ENCODE measurements at places on chromosomes 4 and X.

DNA sequence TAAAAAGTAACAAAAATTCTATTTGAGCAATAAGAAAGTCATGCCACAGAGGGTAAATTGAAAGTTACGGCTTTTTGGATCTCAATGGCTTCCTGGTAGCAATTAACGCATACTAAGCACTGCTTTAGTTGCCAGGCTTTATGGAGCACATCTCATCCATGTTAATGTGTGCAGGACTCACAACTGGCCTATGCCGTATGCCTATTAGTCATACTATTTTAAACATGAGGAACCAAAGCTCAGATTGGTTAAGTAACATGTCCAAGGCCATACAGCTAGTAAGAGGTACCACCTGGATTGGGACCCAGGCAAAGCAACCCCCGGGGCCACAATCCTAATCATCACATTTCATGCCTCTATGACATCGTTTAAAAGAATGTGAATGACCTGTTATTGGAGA, 17.1 kb downstream of the DAPP1 start:
- no peak for DNase-seq

- DNase-seq: no peak
These were observed 9.3 kb upstream of the PRMT9 start for GRCh38 chr4:147693218-147693617.

DNA sequence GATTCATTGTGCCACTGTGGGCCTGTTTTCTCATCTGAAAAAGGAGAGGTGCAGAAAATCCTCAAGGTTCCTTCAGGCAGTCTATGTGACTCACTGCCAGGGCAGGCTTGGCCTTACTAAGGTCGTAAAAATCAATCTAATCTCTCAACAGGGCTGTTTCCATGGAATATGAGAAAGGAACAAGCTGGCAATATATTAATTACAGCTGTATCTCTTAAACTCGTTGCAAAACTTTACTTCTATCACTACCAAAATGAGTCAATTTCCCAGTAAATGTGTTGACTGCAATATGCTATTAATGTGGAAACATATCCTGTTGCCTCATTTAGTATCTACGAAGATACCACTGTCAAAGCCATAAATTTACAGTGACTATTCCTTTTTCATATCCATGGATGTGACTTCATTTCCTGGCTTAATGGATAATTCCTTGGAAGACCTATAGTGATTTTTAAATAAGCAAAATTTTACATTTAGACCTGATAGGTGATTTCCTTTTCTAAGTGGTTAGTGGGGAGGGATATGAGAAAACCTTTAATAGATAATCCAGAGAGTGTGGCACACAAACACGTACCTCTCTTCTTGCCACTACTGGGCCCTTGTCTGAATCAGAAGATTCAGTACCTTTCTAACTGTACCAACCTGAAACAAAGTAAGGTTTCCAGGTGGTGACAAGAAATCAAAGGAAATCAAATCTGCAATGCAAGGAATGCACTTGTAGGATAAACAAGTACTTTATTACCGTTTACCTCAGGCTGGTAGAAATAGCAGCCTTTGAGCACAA, 127.4 kb upstream of the FTHL17 start:
- DNase-seq: no peak

DNA sequence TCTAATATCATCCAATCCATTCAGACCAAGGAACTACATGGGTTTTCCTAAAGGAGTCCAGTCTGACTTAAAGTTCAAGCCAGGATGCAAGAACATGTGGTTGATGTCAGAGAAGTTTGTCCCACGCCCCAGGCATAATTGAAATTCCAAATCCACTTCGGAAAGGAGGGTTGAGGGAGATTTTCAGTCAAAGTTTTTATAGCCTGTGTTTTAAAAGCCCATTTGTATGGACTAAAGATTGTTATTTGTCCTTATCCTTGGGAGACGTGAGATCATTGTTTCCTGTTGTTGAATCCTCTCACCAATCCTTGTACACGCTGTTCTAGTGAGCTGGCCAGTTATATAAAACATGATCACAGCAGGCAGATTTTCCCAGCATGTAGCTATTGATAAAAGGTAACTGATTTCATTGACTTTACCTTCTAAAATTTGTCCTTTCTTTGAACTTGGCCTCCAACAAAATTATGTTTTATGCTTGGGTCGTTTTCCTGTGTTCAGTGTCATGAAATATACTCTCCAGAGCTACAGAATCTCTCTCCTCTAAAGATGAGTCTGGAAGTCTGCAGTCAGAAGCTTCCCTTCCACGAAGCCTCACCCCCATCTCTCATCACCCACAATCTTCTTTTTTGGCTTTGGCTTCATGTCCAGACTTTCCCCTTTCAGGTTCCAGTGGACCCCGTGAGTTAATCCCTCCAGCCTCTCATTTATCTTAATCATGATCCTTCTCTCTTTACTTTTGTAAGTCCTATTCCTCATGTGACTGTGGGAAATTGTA, 92.9 kb downstream of the ATP10D start:
- DNase-seq: peak; percentile 12

DNA sequence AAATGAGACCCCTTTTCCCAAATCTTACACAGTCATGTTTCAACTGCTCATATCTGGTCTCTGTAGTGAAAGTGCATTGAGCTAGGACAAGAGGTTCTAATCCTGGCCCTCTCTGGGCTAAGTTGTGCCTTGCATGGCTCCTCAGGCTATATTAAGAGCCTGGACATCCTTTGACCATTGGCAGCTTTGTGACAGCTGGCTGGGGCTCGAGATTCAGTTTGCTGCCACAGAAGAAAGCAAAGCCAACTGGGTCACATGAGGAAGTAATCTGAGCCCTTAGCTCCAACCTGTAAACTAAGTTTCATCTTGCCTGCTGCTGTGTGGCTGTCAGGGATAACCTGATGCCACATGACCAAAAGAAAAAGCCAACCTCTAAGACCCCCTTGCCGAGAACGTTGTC, 51.8 kb upstream of the JADE1 start:
- peak; percentile 11 for DNase-seq

GRCh38 chr4:81919223-81919622, 447.5 kb upstream of the RASGEF1B start:
- no peak for DNase-seq

- DNase-seq: no peak
These were observed 853.8 kb upstream of the INTU start for GRCh38 chr4:126779001-126779400.

DNA sequence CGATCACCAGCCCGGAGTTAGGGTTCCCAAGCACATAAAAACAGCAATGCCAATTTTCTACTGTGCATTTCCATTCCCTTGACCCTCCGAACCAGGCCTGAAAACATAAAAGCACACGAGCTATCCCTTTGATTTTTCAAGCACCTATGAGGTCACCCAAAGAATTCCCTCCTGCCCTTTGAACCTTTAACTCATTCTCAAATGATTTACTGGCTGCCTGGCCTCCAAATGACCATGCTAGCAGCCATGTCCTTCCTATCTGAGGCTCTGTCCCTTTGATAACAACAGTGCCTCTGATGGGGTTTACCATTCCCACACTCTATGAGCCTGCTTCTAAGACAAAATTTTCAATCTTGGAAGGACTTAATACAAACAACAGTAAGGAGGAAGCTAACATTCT, 15.2 kb downstream of the SHROOM4 start:
- DNase-seq: no peak

DNA sequence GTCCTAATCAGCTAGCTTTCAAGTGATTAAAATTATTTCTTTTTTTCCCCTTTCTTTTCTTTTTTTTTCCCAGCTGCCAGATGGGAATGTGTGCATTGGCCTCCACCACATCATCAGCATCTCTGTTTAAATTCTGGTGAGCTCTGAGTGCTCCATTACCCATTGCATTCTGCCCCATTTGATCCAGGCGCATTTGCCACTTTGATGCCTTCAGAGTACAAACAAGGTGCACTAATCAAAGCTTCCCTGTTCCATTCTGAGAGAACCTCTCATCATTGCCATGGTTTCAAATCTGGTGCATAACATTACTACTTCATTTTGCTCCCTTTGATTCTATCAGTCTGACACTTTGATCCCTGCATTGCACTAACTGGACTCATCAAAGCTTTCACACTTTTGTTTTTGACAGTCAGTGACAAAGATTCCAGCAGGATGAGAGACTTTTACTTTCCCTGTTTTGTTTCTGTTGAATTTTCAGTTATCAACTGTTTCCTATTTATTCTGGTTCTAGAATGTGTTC, 238.8 kb upstream of the PCDH10 start:
- no peak for DNase-seq

DNA sequence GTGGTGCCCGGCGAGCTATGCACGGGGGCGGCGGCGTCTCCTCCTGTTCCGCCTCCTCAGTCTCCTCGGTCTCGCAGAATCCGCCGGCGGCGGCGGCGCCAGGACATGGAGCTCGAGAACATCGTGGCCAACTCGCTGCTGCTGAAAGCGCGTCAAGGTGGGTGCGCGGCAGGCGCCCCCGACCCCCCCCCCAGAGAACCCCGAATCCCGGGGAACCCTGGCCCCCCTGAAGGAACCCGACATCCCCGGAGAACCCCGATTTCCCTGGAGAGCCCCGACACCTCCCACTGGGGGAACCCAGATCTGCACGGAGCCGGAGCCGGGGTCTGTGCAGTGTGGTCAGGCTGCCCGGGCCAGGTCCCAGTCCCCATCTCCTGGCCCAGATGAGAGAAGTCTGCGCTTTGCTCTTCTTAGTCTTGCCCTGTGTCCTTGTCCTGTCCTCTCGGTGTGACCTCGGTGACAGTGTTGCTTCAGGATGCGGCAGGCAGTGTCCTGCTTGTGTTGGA, 648 bp downstream of the GRK4 start:
- DNase-seq: peak; percentile 31

Data from right kidney (tissue), 9 donors.